Activated naive CD8-positive, alpha-beta T cell treated with anti-CD3 and anti-CD28 coated beads for 36 hours (primary cell): ENCODE measurements at places on chromosomes 12 and 14.

DNA sequence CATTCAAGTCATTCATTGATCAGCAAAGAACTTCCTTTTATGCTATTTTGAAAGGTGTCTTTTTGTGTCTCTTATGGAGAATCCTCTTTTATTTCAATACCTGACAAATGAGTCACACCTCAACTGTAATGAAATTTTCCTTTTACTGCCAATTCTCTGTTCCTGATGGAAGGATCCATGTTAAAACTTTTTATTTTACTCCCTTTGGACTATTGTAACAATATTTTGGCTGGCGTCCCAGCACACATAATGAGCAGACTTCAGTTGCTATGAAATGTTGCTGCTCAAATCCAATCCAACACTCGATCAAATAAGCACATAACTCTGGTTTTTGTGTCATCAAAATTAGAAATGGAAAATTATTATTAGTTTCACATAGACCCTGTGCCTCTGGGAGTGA lies 21.9 kb upstream of the SLC15A5 start:
- DNase-seq, result no peak

DNA sequence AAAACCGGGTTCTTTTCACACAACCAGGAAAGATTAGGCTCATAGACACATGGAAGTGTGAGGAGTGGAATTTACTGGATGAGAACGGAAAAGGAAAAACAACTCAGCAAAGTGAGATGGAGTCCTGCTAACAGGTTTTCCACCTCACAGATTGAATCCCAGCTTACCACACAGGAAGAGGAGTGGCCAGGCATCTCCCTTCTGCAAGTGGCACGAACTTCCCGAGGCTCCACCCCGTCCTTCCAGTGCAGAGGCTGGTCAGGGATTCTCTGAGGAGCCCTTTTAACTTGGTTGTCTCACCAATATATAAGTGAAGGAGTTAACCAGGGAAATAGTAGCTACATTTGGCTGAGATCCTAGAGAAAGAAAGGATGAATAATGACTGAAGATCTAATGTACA lies 102.8 kb downstream of the SCAF11 start:
- DNase-seq, result no peak

GRCh38 chr14:80387563-80387981 lies 176.3 kb upstream of the DIO2 start:
- DNase-seq, result no peak

DNA sequence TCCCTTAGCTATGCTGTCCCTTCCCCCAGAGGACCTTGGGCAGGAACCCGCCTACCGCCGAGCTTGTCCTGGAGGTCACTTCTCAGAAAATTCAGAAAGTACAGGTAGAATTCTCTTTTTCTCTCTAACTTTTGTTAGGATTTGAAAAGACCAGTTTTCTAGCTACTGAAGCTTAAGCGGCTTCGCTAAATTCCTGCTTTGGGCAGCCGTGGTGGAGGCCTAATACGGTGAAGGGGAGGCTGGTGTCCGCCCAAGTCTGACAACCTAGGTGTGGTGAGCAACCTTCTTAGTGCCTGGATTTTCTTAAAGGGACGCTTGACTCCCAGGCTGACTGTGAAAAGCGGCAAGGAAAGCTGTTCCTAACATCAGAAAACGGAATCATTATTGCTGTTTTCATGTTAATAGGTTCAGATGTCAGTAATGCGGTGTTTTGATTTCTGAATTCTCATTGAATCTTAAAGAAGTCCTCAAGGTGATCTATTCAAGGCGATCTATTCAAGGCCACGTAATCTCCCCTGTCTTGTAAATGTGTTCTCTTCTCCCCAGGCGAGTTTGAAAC lies 835 bp downstream of the FGD4 start:
- no peak for DNase-seq

DNA sequence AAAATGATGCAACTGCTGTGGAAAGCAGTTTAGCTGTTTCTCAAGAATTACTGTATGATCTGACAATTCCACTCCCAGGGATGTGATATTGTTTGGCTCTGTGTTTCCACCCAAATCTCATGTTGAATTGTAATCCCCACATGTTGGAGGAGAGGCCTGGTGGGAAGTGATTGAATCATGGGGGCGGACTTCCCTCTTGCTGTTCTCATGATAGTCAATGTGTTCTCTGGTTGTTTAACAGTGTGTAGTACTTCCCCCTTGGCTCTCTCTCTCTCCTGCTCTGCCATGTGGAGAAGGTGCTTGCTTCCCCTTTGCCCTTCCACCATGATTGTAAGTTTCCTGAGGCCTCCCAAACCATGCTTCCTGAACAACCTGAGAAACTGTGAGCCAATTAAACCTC lies 93.4 kb upstream of the CPM start:
- no peak for DNase-seq

DNA sequence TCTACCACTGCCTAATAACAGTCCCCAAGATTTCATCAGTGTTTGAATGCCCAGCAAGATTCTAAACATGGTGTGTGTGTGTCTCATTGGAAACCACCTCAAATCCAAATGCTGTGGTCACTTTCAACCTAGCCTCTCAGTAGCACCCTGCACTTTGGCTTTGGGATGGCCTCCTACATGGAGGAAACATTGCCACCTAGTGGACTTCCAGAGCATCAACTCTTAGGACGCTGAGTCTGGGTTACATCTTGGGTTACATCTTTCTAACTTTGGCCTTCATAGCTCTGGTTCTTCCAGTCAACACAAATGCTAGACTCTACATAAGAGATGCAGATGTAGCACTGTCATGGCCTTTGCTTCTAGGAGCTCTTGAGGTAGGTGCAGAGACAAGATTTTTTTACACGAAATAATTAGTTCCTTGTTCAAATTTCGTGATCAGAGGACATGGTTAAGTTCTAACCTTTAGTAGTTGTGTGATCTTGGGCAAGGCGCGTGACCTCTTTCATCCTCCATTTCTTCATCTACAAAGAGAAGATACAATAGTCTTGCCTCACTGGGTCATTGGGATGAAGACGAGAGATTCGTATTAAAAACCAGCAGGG lies 113.5 kb upstream of the VASH1 start:
- peak; percentile 3 for DNase-seq

DNA sequence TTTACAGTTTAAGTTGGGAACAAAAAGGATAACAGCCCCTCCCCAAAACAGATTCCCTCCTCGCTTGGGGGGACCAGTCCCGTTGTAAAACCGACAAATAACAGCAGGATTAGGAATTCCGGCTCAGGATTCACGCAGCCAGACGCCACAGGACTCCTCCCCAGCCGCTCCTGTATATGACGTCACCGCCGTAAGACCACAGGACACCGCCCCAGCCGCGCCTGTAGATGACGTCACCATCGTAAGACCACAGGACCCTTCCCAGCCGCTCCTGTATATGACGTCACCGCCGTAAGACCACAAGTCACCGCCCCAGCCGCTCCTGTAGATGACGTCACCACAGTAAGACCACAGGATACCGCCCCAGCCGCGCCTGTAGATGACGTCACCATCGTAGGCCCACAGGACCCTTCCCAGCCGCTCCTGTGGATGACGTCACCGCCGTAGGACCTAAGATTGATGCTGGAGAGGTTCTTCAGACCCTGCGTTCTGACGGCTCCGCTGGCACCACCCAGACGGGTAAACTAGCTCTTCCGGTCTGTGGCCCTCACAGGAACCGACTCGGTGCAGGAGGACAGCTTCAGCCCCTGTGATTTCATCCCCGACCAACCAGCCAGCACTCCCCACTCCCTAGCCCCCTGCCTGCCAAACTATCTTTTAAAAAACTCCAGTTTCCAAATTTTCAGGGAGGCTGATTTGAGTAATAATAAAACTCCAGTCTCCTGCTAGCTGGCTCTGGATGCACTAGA lies 43.9 kb upstream of the FBRSL1 start:
- DNase-seq, result peak; percentile 55

- no peak for DNase-seq
Observed at GRCh38 chr14:90979515-90979914, 80.9 kb downstream of the RPS6KA5 start.

DNA sequence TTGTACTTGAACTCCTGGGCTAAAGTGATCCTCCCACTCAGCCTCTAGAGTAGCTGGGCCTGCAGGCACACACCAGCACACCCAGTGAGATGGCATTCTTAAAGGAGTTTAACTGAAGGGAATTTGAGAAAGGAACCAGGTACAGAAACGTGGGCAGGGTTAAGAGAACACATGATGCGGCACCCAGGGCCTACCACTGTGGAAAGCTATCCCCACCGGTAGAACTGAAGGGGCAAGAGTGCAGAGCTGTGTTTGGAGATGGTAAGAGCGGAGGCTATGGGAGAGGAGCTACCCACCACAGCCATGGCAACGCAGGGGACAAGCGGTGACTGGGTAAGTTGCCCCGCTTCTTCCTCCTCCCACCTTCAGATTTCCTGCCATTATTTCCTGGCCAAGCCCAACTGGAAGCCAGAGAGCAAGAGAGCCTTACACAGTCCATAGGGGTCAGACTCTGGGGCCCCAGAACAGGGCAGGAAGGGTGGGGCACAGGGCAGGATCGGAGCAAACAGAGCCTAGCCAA lies 46.5 kb downstream of the SOCS2 start:
- no peak for DNase-seq

DNA sequence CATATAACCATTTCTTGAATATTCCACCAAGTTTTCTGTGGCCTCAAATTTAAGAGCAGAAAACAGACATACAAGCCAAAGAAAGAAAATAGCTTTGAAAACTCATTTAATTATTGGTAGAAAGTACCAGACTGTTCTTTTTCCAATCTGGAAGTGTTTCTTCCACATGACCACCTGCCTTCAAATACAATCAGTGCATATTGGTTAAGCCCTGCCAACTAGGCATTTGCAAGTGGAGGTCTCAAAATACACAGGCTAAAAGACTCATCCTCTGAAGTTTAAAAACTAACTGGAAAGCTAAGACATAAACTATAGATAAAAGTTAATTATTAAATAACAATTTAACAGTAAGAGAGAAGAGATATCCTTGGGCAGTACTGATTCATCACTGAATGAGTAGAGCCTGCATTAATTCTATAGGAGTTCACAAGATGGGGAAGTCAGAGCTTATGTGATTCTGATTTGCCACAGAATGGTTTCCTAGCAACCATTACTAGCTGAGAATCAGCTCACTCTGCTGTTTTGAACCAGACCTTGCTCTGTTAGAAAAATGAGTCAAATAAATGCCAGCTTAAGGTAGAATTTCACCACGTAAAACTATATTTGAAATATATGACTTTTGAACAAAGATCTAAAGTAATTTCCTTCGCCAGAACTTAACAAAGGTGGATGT lies 433.8 kb downstream of the FUT8 start:
- DNase-seq, result no peak

- no peak for DNase-seq
Observed at GRCh38 chr12:81953541-81953940, 194.4 kb upstream of the PPFIA2 start.

DNA sequence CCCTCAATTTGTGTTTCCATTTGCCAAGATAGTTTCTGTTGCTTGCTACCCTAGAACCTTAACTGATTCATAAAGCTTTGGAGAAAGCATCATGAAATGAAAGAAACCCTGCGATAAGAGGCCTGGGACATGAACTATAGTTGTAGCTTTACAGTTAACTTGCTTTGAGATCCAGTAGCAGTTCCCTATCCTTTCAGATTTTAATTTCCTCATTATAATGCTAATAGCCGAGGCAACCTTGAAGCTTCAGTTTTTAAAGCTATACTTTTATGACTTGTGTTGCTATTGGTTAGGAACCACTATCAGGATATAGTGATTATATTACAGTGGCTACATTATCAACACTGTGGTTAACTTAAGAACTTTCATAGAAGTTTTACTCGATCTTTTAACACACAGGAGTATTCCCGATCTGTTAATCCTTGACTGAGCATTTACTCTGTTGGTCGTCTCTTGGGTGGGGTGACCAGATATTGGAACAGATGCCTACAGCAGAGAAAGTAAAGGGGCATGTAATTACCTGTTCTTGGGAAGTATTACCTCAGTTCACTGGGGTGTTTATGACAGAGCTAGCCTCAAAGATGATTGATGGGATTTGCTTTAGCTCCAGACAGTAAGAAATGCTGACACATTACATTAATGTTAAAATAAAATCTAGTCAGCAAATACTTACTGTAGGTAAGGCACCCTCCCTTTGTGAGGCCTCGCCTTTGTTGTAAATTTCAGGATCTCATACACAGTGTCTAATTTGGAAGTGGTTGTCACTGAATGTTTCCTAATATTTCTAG lies 86.2 kb upstream of the CSRP2 start:
- no peak for DNase-seq

DNA sequence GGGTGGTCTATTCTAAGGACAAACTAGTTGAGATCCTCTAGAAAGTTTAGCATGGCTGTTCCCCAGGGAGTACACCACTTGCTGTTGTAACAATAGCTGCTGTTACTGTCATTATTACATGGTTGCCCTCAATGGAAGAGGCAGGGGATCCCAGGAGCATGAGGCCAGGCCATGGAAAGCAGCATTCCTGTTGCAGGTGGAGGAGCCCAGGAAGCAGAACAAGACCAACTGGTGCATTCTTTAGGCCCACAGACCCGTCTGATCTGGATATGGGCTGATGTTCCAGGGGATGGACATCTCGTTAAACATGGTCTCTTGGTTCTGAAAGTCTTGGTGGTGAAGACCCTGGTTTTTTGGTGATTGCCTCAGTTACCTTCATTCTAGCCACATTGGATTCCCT lies 109.2 kb upstream of the WSCD2 start:
- DNase-seq, result no peak

DNA sequence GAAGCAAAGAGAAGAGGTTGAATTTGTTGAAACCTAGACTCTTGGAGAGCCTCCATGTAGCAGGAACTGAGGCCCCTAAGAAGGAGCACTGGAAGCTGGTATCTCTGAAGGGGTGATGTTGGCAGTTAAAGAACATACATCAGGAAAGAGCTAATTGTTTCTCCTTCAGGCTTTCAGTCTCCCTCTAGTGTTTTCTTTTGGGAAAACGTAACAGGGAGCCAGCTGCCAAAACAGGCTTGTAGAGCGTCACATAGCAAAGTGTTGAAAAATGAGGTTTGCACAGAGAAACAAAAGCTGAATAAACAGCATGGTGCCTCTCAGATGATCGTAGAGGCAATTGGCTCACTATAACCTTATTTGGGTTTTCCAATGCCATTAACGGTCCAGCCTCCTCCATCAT lies 46.9 kb upstream of the CAND1 start:
- DNase-seq, result no peak

DNA sequence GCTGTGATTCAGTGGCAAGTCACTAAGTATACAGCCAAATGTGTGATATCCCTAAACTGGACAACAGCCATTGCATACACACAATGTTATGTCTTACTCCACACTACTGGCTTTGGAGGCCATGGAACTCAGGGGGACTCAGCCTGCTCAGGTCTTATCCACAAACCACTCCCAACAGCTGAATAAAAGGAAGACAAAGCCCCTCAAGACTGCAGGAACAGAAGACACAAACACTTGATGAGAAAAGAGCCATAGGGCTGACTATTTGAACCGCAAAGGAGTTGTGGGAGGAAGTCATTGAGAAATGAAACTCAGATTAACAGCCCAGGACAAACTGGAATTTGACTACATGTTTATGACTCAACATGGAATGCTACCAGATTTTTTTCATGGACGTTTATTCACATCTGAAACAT lies 40.9 kb downstream of the PTGER2 start:
- no peak for DNase-seq

- DNase-seq, result no peak
Observed at GRCh38 chr14:85175556-85175955, 354.4 kb upstream of the FLRT2 start.
